COLO829 (cell line): ENCODE measurements at places on chromosomes 5 and 9.
A peak's percentile ranks its signal among the peaks of the same experiment; 100 is the strongest.

DNA sequence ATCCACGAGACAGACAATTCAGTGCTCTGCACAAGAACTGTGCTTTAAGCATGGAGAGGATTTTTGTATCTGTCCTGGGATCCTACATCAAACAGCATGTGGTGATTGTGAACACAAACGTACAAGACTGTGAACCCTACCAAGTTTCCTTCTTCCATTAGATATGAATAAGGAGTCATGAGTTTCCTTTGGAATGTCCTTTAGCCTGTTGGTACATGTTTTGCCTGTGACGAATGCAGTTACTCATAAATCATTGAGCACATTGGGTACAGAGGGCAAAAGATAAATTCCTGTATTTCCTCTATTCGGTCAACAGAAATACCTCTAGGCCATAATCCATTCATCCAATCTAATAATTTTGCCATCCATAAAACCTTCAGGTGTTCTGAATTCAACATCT, 61.5 kb downstream of the FXN start:
- DNase-seq, result no peak

- no peak for DNase-seq
These were observed 14.0 kb upstream of the FRMPD1 start for GRCh38 chr9:37636511-37637448.

DNA sequence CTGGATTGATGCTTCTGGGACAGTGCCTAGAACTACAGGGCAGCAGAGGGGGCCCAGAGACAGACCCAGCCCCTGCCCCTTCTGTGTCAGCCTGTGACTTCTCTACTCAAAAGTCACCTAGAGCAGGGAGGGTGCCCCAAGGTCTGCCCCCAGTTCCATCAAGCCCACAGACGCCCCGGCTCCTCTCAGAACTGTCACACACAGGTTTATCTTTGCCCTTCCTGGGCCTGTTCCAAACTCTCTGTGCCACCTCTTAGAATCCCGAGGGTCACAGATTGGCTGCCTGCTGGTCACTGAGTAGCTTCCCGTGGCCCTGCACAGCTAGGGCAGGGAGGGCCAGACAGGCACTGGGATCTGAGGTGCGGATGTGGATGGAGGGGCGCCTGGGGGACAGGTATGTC, 1.7 kb downstream of the RGS14 start:
- DNase-seq, result no peak

DNA sequence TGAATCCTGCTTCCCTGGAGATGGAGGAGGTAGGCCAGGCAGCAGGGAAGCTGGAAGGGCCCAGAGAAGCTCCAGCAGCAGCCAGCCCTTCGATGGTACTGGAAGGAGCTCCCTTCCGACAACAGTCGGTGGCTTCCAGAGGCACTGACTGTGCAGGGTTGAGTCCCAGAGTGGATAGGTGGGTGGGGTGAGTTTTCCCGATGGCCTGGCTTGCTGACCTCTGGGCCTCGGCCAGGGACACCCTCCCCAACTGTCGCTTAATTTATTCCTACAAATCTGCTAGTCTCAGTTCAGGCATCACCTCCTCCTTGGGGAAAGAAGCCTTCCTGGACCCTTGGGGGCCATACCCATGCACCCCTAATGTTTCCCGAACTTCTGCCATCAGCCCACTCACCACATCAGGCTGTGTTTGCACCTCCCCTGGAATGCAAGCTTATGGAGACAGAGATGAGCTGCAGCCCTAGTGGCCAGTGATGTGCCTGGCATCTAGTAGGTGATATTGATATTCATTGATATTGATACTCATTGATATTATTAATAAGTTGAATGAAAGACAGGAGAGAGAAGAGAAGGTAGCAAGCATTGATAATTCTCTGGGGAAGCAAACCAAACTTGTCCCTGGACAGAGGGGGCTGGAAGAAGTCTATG, 104.6 kb upstream of the BOD1 start:
- DNase-seq, result no peak

DNA sequence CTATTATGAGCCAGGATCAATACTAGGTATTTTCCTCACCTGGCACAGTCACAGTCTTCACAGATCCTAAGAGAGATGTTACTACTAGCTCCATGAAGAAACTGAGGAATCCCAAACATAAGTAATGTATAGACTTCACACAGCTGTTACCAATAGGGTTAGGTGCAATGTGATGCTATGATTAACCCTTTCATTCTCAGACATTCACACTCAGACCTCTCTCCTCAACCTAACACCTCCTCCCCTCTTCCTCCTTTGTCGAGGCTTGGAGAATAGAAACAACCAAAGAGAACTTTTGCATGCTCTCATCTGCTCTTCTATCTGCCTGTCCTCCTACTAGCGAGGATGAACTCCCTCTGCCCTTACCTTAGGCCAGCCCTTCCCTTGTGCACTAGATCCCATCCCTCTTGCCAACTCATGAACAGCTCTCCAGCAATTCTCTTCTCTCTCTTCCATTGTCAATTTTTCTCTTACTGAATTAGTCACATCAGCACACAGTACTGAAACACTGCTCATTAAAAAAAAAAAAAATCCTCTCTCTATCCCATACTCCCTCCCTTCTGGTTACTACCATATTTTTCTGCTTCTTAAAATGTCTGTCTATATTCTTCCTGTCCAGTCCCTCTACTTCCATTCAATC, 47.7 kb downstream of the MAPKAP1 start:
- no peak for DNase-seq

- DNase-seq, result no peak
These were observed 1.3 kb downstream of the ZNF131 start for GRCh38 chr5:43121913-43122484.

DNA sequence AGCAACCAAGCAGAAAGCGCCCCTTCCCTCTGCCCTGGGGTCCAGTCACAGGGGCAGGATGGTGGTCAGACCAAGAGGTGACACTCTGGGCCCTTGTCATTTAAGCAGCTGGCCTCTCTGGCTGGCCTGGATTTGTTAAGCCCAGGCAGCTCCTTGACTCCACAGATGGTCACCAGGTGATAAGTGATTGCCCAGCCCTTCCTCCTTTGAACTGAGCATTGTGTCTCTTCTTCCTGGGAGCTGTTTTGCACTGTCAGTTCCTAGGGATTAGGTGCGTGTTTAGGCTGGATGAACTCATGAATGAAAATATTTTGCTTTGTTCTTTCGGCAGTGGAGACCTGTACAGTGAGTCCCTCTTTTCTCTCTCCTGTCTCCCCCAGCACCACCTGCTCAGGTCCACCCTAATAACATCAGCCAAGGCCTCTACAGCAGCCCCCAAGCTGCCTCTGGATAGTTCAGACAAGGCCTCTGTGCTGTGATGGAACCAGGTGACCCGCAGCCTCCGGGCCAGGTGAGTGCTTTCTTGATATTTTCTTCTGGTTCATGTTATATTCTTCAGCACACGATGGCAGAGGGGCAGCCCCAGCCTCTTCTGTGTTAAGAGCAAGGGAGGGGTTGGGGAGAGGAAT, 139.7 kb upstream of the PITX1 start:
- no peak for DNase-seq

DNA sequence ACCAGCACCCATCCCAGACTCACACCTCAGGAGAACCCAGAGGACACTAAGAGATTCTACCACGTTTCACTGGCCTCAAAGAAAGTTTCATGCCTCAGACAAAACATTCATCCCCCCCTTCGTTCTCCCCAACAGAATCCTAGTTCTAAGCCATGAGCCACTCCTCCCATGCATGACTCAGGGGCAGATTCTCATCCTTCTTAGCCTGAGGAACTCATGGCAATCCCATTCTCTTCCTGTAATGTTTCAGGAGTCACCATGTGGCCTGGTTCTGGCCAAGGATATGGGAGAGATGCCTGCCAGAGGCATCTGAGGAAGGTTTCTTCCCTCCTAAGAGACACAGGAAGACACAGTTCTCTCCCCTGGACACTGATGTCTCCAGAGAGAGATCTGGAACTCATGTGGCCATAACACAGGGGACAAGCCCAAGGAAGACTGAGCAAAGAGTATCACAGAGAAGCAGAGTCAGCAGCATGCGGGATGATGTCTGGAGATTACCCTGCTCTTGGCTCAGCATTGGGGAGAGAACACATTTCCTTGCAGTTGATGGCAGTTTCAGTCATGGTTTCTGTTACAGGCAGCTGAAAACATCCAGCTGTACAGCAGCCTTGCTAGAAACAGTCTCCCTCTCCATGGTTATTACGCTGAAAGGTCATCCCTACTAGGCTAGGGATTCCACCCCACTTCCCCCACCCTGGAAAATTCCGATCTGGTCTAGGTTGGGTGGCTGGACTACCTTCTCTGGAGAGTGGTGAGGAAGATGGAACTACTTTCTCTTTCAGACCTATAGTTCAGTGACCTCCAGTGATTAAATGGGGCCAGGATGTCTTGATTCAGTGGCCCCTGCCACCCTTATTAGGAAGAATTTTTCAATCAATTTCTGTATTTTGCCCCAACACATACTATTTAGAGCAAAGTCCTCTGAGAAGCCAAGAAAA, 115.4 kb downstream of the ZNF608 start:
- no peak for DNase-seq

GRCh38 chr9:37926737-37927118, 22.8 kb upstream of the SLC25A51 start:
- no peak for DNase-seq

DNA sequence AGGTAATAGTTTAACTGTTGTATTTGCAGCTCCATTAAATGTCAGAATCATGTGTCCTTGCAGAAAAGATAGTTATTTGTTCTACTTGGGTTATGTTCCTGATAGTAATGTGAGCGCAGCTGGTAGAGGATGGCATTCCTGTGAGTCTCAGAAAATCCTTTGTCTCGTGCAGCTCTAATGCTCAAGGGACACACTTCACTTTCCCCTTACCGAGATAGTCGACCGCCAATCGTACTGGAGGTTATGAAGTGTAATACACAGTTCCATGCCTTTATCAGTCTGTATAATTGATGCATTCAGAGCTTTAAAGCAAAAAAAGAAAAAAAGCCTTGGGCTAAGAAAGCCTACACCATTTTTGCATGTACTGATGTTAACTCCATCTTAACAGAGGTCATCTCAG, 60.2 kb upstream of the SRP19 start:
- peak; percentile 57 for DNase-seq

DNA sequence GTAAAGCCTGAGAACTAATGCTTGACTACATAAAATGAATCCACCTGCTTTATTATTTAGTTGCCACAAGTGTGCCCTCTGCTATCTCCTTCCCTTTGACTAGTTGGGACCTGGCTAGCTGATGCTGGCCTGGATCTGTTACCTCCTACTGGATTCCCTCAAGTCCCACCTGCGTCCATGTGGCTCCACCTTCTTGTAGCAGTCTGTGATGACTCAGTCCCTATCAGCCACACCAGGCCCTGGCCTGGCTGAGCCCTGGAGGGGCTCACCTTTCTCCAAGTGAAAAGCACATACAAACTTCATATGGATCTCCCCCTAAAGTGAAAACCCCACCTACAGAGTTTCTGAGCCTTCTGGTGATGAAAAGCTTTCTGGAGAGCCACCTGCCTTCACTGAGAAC, 611.4 kb downstream of the SEMA5A start:
- DNase-seq, result no peak

DNA sequence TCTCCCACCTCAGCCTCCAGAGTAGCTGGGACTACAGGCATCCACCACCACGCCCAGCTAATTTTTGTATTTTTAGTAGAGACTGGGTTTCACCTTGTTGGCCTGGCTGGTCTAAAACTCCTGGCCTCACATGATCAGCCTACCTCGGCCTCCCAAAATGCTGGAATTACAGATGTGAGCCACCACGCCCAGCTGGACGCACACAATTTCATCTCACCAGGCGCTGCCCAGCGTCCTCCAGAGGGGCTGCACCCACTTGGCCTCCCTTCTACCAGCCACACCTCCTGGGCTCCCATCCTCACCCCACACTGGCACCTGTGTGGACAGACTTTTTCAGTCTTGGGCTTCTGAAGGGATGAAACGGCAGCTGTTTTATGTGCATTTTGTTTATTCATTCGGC, 3.8 kb upstream of the EXOC3 start:
- DNase-seq, result no peak

GRCh38 chr5:81165493-81166119, 67.5 kb upstream of the CKMT2 start:
- DNase-seq, result peak; percentile 43

DNA sequence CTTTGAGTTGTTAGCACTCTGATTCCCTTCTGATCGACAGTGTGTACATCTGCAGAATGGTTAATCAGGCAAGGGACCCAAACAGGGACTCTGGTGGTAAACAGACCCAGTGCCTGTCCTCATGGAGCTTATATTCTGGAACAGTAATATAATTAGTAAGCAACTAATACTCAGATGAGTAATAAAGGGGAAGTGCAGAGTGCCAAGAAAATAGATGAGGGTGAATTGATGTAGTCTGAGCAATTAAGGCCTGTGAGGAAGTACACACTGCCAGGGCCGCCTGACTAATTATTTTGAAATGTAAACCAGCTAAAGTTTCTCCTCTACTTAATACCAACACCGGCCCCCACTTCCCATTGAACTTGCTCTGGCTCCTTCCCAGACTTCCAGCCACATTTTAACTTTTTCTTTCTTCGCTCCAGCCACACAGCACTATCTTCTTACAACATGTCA, 4.2 kb downstream of the DHX29 start:
- no peak for DNase-seq

DNA sequence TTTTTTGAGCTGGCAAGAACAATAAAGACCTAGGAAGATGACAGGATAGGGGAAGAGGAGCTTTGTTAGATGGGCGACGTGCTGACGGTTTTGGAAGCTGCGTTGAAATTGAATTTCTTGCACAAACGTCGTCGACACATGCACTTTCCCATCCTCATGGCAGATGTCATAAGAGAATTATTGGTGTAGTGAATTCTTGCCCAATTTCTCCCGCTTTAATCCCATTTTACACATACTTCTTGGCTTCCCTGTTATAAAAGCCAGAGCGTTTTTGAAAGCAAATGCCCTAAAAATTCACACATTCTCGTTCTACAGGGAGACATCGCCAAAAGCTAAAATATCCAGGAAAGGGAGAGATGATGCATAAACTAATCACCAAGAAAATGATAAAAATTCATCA, 109.8 kb upstream of the DAP start:
- no peak for DNase-seq

GRCh38 chr5:136103118-136103517, 29.5 kb upstream of the SMAD5 start:
- DNase-seq, result no peak

GRCh38 chr9:119487118-119487827, 118.0 kb upstream of the BRINP1 start:
- DNase-seq, result no peak

GRCh38 chr5:74401281-74401945, 239.1 kb downstream of the ENC1 start:
- DNase-seq, result no peak

DNA sequence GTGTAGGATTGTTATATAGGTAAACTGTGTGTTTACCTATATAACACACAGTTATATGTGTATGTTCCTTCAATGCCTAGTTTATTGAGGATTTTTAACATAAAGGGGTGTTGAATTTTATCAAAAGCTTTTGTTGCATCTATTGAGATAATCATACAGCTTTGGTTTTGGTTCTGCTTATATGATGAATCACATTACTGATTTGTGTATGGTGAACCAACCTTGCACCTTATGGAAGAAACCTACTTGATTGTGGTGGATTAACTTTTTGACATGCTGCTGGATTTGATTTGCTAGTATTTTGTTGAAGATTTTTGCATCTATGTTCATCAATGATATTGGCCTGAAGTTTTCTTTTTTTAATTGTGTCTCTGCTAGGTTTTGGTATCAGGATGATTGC, 194.9 kb downstream of the TMEM167A start:
- DNase-seq, result no peak

- no peak for DNase-seq
These were observed 38.5 kb downstream of the STOM start for GRCh38 chr9:121331549-121331948.
